ENCODE measurements at places on chromosomes 1 and 21.
A peak's percentile ranks its signal among the peaks of the same experiment; 100 is the strongest.

DNA sequence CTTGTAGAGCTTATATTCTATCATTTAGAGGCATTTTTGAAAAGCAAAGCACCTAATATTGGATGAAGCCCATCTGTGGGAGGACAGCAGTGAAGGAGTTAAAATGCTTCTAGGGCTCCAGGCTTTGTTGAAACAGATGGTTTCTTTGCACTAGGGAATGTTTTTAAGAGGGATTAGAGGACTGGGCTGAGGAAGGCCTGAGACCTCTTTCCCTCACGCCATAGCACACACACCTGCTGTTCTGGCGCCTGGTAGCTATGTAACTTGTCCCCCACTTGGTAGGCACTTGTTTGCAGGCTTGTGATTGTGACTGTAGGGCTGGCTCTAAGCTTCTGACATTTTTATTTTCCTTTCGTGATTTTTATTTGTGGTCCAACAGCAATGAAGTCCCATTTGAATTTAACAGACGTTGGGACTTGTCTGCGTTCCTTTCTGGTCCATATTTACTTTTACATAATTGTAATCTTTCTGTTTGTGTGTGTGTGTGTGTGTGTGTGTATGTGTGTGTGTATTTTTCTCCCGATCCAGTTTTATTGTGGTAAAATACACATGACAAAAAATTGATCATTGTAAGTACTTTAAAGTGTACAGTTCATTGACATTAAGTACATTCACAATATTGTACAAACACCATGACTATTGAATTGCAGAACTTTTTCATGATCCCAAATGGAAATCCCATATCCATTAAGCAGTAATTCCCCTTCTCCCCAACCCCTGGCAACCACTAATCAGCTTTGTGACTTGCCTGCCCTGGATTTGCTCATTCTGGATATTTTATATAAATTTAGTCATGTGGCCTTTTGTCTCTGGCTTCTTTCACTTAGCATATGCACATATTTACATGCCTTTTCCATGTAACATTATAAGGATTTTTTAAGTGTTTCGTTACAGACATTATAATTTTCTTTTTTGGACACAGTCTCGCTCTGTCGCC is 33.5 kb upstream of the MACF1 start:
- DNase-seq, result peak; percentile 75

DNA sequence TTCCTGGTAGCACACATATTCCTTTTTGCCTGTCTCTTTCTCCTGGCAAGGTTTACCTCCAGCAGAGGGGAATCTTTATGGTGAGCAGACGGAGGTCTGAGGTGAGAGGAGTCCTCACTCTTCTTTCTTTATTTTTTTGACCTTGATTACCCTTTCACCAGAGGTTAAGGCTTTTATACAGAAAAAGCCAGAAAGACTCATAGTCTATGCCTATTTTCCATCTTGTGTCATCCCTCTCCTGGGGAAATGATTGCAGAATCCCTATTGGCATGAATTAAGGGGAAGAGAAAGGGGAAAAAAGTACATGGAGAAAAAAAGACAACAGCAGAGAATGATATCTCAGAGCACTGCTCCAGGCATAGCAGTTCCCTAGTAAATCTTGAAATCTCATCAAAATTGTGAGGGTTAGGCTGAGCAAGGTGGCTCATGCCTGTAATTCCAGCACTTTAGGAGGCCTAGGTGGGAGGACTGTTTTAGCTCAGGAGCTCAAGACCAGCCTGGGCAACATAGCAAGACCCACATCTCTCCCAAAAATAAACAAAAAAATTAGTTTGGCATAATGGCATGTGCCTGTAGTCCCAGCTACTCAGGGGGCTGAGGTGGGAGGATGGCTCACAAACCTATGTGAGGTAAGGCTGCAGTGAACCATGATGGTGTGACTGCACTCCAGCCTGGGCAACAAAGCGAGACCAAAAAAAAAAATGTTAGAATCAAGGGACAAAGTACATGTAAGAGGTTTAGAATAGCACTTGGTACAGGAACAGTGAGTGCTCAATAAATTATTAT is 1.2 kb upstream of the XPR1 start:
- DNase-seq, result no peak

GRCh38 chr1:51898090-51898734 is 19.7 kb upstream of the NRDC start:
- no peak for DNase-seq

DNA sequence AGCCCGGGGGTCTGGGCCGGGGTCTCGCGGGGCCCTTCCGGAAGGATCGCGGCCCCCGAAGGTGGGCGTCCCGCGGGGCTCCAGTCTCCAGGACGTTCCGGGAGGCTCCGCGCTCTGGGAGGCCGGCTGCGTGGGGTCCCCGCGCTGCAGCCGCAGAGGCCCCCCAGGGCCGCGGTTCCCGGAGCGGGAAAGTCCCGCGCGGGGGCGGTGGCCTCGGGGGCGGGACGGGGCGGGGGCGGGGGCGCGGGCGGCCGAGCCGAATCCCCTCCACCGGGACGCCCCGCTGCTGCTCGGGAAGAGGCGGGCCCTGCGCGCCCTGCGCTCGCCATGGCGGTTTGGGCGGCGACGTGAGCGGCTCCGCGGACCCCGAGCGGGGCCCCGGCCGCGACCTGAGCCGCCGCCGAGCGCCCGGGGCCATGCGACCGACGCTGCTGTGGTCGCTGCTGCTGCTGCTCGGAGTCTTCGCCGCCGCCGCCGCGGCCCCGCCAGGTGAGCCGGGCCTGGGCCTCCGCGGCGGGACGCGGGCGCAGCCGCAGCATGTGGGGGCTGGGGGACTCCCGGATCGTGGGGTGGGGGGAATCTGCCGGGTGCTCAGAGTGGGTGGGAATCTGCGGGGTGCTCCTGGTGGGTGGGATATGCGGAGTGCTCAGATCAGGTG is at the start of gene IFNGR2:
IFNGR2 (plus strand) TSS at position 286 of the 658 bp plus-strand sequence; CDS start at position 417, 131 bp downstream.
- peak; percentile 74 for DNase-seq

- peak; percentile 84 for DNase-seq
Observed at GRCh38 chr1:40951943-40952743, 27.4 kb upstream of the CTPS1 start.

- DNase-seq, result no peak
Observed at GRCh38 chr1:201069636-201070035, 42.6 kb downstream of the CACNA1S start.

DNA sequence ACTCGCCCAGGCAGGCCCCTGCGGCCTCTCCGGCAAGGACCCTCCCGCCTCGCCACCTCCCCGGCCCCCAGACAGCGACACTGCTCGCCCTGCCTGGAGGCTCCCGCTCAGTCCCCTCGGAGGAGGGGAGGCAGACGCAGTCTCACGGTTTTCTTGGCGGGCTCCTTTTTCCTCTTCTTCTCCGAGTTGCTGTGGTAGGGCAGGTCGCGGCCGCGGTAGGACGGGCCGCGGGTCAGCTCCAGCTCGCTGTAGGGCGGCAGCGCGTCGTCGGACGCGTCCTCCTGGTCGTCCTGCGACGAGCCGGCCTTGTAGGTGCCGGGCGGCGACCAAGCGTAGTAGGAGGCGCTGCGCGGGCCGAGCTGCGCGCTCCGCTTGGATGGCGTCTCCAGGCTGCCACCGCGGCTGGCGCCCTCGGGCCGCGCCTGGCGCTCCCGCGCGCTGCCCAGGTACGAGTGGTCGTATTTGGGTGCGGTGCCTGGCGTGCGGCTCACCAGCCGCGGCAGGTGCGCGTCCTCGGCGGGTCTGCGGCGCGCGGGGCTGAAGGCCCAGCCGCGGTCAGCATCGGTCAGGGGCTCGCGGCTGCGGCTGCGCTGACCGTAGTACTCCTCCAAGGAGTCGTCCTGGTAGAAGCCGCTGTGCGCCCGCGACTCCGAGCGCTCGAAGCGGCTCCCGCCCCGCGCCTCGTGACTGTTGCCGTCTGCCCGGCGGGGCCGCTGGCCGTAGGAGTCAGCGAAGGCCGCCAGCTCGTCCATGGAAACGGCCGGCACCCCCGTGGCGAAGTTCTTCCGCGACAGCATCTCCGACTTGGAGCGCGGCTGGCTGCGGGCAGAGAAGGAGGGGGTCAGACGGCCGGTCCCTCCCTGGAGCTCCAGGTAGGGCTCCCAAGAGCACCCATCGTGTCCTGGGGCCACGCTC is 44.8 kb upstream of the TADA1 start:
- peak; percentile 77 for DNase-seq

GRCh38 chr1:226497276-226497833 is 51.2 kb upstream of the STUM start:
- DNase-seq, result peak; percentile 33

- DNase-seq, result no peak
Observed at GRCh38 chr1:242542271-242542670, 17.8 kb upstream of the PLD5 start.
